ENCODE measurements at places on chromosomes 7 and 10.

- no peak overlapping the region for H3K4me3 ChIP-seq
- H3K4me1 ChIP-seq = peaks cover 25% of the 10 kb centered on the region
- H3K27ac ChIP-seq = no peak overlapping the region
- no peaks in the 10 kb centered on the region for H3K27me3 ChIP-seq
- DNase-seq = no peak
- H3K36me3 ChIP-seq = no peaks in the 10 kb centered on the region
Observed at GRCh38 chr7:152076940-152077933, 51.8 kb downstream of the GALNT11 start.

DNA sequence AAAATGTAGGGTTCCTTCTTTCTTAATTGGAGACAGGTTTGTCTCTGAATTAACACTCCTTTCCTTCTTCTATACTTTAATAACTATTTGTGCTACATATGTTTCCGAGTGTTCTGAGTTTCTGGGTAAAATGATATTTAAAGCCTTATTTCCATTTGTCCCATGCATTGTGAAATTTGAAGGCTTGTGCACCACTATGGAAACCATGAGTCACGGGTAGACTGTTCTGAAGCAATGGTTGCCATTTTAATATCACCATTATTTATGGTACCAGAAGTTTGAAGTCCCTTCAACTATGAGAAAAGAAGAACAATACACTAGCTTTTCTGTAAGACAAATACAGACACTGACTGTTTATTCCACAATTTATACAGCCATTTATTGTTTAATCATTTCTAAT, 44.7 kb upstream of the ZEB1 start:
- H3K36me3 ChIP-seq = peaks cover 1% of the 10 kb centered on the region
- no peak overlapping the region for H3K4me3 ChIP-seq
- H3K27ac ChIP-seq = no peak overlapping the region
- no peak for DNase-seq

- no peak for DNase-seq
- H3K4me3 ChIP-seq = no peak overlapping the region
- H3K27me3 ChIP-seq = no peaks in the 10 kb centered on the region
- H3K36me3 ChIP-seq = no peaks in the 10 kb centered on the region
- no peak overlapping the region for H3K27ac ChIP-seq
- H3K4me1 ChIP-seq = no peaks in the 10 kb centered on the region
Observed at GRCh38 chr10:84891631-84892030, 563.2 kb downstream of the CCSER2 start.

DNA sequence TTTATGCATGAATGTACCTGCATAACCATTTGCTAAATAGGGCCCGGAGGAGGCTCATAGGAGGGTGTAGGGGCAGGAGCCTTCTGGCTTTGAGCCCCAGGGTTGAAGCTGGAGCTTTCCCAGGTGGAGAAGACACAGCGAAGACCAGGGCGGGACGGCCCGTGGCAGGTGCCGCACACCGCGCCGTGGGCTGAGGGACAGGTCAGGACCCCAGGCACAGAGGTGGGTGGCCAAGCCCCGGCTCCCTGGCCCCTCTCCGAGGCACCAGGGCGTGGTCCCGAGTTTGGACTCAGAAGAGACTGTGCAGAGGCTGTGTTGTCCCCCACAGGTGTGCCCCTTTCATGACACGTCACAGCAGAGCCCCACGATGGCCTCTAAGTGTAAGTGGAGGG, 56.5 kb downstream of the PWWP2B start:
- H3K27me3 ChIP-seq = no peaks in the 10 kb centered on the region
- H3K27ac ChIP-seq = no peak overlapping the region
- no peak for DNase-seq
- H3K4me3 ChIP-seq = no peak overlapping the region

- H3K4me3 ChIP-seq = peak overlapping the region; percentile 98
- peaks cover 29% of the 10 kb centered on the region for H3K4me1 ChIP-seq
- peak; percentile 88 for DNase-seq
- peaks cover 3% of the 10 kb centered on the region for H3K36me3 ChIP-seq
Observed at GRCh38 chr10:31318382-31318853, 598 bp upstream of the ZEB1 start.

GRCh38 chr10:60958892-60959601, 15.1 kb upstream of the RHOBTB1 start:
- no peak overlapping the region for H3K27ac ChIP-seq
- no peaks in the 10 kb centered on the region for H3K36me3 ChIP-seq
- H3K4me3 ChIP-seq = no peak overlapping the region
- no peak for DNase-seq

- H3K4me3 ChIP-seq = no peak overlapping the region
- no peaks in the 10 kb centered on the region for H3K36me3 ChIP-seq
- no peak overlapping the region for H3K27ac ChIP-seq
- no peaks in the 10 kb centered on the region for H3K4me1 ChIP-seq
Observed at GRCh38 chr10:28503114-28503513, 29.8 kb upstream of the WAC start.

DNA sequence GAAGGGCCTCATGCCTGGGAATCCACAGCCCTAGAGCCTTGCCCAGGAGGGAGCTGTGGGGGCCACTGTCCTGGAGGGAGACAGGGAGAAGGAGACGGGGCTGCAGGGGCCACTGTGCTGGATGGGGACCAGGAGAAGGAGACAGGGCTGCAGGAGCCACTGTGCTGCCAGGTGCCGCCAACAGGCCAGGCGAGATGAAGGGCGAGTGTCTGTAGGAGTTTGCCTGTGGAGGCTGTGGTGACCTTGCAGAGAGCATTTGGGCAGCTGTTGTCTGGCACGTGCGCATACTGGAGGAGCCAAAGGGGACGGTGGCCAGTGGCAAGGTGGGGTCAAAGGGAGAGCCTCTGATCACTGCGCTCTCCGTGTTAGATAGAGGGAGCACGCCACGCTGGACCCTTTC, 79.2 kb downstream of the NKX6-2 start:
- no peak overlapping the region for H3K27ac ChIP-seq
- peaks cover 42% of the 10 kb centered on the region for H3K36me3 ChIP-seq
- H3K4me1 ChIP-seq = no peaks in the 10 kb centered on the region
- no peaks in the 10 kb centered on the region for H3K27me3 ChIP-seq
- DNase-seq = no peak

- peaks cover 4% of the 10 kb centered on the region for H3K4me1 ChIP-seq
- no peak for DNase-seq
- no peaks in the 10 kb centered on the region for H3K36me3 ChIP-seq
- no peaks in the 10 kb centered on the region for H3K27me3 ChIP-seq
Observed at GRCh38 chr10:78996792-78997129, 72.0 kb upstream of the ZMIZ1 start.

DNA sequence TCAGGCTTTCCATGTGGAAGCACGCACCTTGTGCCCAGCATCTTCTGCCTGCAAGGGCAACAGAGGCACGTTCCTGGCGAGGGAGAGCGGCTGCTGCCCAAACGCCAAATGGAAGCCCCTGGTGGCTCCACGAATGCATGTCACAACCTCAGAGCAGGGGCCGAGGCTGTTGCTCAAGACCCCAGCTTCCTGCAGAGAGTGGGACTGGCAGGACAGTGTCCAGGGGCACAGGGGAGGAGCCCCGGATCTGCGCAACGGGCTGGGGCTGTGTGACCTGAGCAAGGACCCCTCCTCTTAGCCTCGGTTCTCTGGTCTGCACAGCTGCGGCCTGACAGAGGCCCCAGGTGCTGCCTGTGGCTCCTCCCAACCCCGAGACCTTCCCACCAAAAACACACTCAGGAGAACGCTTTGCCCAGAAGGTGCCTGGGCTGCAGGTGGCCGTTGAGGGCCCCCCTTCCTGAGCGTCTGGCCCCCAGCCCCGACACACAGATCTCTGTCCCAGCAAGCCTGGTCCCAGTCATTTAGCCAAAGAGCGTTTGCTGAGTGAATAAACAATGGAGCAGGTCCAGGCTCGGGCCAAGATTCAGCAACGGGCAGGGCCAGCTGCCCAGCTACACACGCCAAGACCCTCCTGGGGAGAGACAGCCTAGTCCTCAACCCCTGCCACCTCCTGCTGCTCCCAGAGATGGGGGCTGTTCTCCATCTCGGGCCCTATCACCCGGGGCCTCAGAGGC, 1.2 kb downstream of the MICALL2 start:
- H3K4me1 ChIP-seq = peaks cover 19% of the 10 kb centered on the region
- H3K27ac ChIP-seq = no peak overlapping the region
- H3K27me3 ChIP-seq = no peaks in the 10 kb centered on the region
- DNase-seq = no peak
- H3K36me3 ChIP-seq = no peaks in the 10 kb centered on the region

GRCh38 chr7:85262891-85263290, 76.0 kb upstream of the SEMA3D start:
- H3K27ac ChIP-seq = no peak overlapping the region
- H3K4me1 ChIP-seq = no peaks in the 10 kb centered on the region
- no peaks in the 10 kb centered on the region for H3K36me3 ChIP-seq
- DNase-seq = no peak
- H3K4me3 ChIP-seq = no peak overlapping the region

- peaks cover 3% of the 10 kb centered on the region for H3K4me1 ChIP-seq
- no peak overlapping the region for H3K4me3 ChIP-seq
- DNase-seq = no peak
- H3K27ac ChIP-seq = no peak overlapping the region
- H3K27me3 ChIP-seq = peaks cover 24% of the 10 kb centered on the region
Observed at GRCh38 chr10:33506838-33507661, 172.6 kb upstream of the NRP1 start.

- H3K36me3 ChIP-seq = peaks cover 8% of the 10 kb centered on the region
- H3K27me3 ChIP-seq = no peaks in the 10 kb centered on the region
- no peak overlapping the region for H3K4me3 ChIP-seq
- DNase-seq = peak; percentile 8
Observed at GRCh38 chr10:17109475-17110207, 20.0 kb downstream of the CUBN start.

GRCh38 chr7:36228039-36228438, 75.0 kb downstream of the EEPD1 start:
- H3K36me3 ChIP-seq = no peaks in the 10 kb centered on the region
- no peak overlapping the region for H3K4me3 ChIP-seq
- no peaks in the 10 kb centered on the region for H3K27me3 ChIP-seq
- H3K4me1 ChIP-seq = no peaks in the 10 kb centered on the region

DNA sequence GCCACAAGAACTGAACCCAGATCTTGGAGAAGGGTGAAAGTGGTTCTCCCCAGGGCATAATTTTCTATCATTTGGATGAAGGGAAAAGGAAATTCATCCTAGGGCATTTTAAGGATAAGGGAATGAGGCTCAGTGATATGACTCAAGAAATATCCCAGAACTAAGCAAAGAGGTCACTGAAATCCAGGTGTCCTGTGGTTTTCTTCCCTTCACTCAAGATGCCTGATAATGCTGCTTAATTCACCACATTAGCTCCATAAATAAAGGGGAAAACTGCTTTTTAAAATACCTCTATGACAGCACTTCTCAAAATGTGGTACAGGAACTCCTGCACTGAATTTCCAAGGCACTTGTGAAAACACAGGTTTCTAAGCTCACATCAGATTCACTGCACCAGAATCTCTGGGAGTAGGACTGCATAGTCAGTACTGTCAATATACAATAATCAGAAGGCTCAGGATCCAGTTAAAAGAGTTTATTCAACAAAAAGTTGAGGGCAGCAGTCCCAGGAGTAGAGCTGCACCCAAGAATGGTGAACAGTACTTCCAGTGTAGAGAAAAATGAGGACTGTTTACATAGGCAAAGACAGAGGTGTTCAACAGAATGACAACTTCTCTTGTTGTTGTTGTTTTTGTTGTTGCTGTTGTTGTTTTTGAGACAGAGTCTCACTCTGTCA, 2.9 kb downstream of the IFIT3 start:
- DNase-seq = no peak
- H3K4me3 ChIP-seq = no peak overlapping the region
- H3K36me3 ChIP-seq = no peaks in the 10 kb centered on the region
- H3K27me3 ChIP-seq = peaks cover 8% of the 10 kb centered on the region
- H3K4me1 ChIP-seq = peaks cover 61% of the 10 kb centered on the region
- H3K27ac ChIP-seq = no peak overlapping the region

GRCh38 chr10:8041284-8041991, 13.1 kb upstream of the GATA3 start:
- H3K27ac ChIP-seq = no peak overlapping the region
- peaks cover 95% of the 10 kb centered on the region for H3K27me3 ChIP-seq
- no peak for DNase-seq
- H3K36me3 ChIP-seq = no peaks in the 10 kb centered on the region

GRCh38 chr10:36109399-36110023, 467.4 kb upstream of the FZD8 start:
- H3K36me3 ChIP-seq = no peaks in the 10 kb centered on the region
- DNase-seq = no peak
- no peaks in the 10 kb centered on the region for H3K27me3 ChIP-seq
- no peak overlapping the region for H3K27ac ChIP-seq

- no peak for DNase-seq
- no peaks in the 10 kb centered on the region for H3K4me1 ChIP-seq
- no peaks in the 10 kb centered on the region for H3K27me3 ChIP-seq
- H3K36me3 ChIP-seq = no peaks in the 10 kb centered on the region
- no peak overlapping the region for H3K4me3 ChIP-seq
- no peak overlapping the region for H3K27ac ChIP-seq
Observed at GRCh38 chr10:54478601-54479000, 322.4 kb downstream of the PCDH15 start.

- H3K4me3 ChIP-seq = no peak overlapping the region
- DNase-seq = no peak
- H3K27me3 ChIP-seq = peaks cover 13% of the 10 kb centered on the region
- no peaks in the 10 kb centered on the region for H3K36me3 ChIP-seq
- no peaks in the 10 kb centered on the region for H3K4me1 ChIP-seq
- no peak overlapping the region for H3K27ac ChIP-seq
Observed at GRCh38 chr10:49135575-49136313, 1.9 kb upstream of the FAM170B start.

- no peaks in the 10 kb centered on the region for H3K4me1 ChIP-seq
- no peak overlapping the region for H3K4me3 ChIP-seq
- DNase-seq = no peak
- peaks cover 1% of the 10 kb centered on the region for H3K27me3 ChIP-seq
- H3K36me3 ChIP-seq = no peaks in the 10 kb centered on the region
- H3K27ac ChIP-seq = no peak overlapping the region
Observed at GRCh38 chr10:121108051-121108450, 256.9 kb downstream of the WDR11 start.

DNA sequence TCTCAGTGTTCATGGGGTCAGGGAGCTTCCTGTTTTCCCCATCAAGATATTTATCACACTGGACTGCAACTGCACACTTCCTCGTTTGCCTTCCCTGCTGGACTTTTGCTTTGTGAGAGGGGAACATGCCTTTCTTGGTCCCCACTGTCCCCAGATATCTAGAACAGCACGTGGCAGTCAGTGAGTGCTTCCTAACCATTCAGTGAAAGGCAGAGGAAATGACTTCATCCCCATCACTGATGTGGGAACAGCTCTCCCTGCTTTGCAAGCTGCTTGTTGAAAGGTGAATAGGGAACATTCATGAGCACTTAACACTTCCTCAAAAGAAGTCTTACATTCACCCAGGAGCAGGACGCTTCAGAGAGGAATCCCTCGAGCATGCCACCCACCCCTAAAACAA, 135.4 kb downstream of the MYOF start:
- no peak overlapping the region for H3K4me3 ChIP-seq
- H3K27ac ChIP-seq = no peak overlapping the region
- H3K36me3 ChIP-seq = peaks cover 5% of the 10 kb centered on the region
- H3K27me3 ChIP-seq = peaks cover 3% of the 10 kb centered on the region
- DNase-seq = no peak
- H3K4me1 ChIP-seq = peaks cover 10% of the 10 kb centered on the region

Data from activated naive CD4-positive, alpha-beta T cell treated with anti-CD3 and anti-CD28 coated beads for 36 hours (primary cell).